ENCODE measurements at places on chromosomes 13 and 19.
A peak's percentile ranks its signal among the peaks of the same experiment; 100 is the strongest.

GRCh38 chr13:36778083-36778671, 40.8 kb upstream of the RFXAP start:
- no peak for DNase-seq

DNA sequence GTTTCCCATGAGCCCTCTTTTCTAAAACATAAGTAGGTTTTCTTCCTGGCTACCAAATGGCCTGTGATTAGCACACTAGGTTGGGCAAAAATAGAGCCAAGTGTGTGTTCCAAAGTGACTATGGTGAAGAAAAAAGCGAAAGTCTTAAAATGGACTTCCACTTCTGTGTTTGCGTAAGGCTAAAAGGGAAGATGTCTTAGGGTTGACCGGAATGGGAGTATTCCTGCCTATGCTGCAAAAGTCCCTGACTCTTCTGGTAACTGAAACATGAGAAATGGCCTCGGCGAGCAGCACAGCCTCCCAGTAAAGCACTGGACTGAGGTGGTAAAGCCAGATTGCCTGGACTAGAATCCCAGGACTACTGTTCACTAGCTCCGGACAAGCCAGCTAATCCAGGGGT, 2.4 kb upstream of the FPR1 start:
- no peak for DNase-seq

- DNase-seq: no peak
These were observed 8.8 kb downstream of the ADAT3 start for GRCh38 chr19:1913781-1914577.

GRCh38 chr19:18176367-18177310, 3.0 kb downstream of the IFI30 start:
- DNase-seq: no peak

DNA sequence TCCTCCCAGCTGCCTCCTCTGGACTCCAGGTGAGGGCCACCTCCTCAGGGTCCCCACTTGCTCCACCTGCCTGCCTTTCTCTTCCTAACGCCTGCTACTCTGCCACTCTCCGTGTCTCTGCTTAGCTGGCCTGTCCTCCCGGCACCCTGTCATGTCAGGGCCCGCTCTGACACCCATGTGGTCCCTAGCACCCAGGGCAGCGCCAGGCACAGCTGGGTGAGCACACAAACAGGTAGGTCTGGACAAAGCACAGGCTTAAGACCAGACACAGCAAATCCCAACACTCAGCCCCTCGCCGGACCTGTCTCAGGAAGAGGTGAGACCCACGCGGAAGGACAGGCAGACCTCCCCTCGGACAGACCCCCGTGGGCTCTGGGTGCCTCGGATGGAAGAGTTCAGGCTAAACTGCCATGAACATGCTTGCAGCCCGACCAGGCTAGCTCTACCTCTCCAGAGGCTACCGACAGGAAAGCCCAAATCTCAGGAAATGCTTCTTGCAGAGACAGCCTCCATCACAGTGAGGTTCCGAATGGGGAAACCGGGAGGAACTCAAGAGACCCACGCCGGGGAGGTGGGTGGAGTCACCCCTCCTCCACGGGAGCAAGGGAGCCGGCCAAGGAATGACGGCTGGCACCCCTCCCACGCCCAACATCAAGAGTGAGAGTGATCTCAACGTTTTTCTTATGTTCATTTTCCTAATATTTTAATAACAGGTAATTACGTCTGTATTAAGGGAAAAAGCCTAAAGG, 12.5 kb downstream of the ZNF787 start:
- DNase-seq: no peak

DNA sequence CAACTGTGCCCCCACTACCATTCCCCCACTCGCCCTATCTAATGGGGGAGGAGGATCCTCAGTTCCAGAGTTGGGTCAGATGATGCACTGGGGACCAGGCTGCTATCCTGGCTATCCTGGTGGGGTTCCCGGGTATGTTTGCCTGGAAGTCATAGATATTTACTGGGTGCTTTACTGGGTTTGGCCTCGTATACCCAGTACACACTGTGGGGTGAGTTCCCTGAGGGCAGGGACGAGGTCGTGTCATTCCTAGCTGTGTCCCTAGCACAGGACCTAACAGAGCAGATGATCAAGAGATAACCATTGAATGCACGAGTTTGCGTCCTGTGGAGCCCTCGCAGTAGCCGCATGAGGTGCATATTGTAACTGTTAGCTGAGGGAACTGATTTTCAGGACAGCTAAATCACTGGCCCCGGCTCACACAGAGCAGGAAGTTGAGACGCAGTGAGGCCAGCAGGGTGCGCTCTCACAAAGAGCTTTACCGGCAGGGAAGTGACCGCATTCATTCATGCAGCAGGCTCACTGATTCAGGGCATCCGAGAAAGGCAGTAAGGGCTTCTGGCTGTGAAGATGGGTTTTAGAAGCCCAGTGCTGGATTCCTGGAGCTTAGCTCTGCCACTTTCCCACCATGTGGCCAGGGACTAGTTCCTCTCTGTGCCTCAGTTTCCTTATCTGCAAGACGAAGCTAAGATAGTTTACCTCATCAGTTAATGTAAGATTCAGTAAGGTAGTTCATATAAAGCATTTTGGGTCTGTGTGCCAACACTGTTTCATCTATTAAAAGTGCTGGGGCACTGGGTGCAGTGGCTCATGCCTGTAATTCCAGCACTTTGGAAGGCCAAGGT, 6.0 kb downstream of the RUVBL2 start:
- DNase-seq: peak; percentile 46

GRCh38 chr13:30362869-30363268, 55.5 kb upstream of the KATNAL1 start:
- no peak for DNase-seq

DNA sequence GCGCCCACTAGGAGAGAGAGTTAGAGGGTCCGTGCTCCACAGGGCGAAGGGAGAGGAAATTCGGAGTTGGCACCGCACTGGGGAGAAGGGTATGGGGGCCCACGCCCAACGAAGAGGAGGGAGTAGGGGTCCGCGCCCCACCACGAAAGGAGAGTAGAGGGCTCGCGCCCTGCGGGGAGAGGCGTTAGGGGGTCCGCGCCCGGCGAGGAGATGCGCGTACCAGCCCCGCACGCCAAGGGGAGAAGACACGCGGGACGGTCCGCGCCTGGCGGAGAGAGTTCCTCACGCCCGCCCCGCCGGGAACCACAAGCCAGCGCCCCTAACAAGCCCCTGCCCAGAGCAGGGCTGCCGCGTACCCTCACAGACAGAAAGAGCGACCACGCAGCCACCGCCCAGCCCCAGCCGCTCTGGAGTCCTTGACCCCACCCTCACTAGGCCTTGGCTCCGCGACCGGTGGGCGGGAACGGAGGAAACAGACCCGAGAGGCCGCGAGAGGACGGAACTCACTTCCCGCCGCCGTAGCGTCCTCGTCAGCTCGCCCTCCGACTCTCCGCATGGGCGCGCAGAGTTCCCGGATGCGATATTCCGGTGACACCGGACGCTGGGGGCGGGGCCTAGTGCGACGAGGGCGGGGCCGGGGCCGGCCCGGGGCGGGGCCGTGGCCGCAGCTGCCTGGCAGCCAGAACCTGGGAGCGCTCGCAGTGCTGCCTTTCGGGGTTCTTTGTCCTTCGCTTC, 20.0 kb upstream of the ZSCAN18 start:
- no peak for DNase-seq

- no peak for DNase-seq
These were observed 184.8 kb downstream of the TEX29 start for GRCh38 chr13:111505175-111505777.

GRCh38 chr13:113226873-113227450, 17.5 kb downstream of the CUL4A start:
- no peak for DNase-seq

GRCh38 chr13:96871469-96871868, 122.8 kb downstream of the OXGR1 start:
- DNase-seq: no peak

DNA sequence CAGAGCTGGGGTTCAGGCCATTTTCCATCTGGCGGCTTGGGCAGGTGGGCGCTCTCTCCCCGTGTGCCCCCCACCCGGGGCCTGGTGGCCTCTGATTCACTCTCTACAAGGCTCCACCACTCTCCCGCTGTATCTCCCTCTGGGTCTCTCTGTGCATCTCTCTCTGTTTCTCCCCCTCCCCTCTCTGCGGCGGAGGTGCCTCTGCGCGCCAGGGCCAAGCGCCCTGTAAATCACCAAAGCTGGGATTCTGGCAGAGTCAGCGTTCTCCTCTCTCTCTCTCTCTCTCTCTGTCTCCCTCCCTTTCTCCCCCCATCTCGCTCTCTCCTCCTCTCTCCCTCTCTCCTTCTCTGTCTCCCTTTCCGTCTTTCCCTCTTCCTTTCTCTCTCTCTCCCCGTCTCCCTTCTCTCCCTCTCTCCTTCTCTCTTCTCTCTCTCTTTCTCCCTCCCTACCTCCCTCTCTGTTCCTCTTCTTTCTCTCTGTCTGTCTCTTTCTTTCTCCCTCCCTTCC, 3.9 kb downstream of the NFIC start:
- DNase-seq: no peak

DNA sequence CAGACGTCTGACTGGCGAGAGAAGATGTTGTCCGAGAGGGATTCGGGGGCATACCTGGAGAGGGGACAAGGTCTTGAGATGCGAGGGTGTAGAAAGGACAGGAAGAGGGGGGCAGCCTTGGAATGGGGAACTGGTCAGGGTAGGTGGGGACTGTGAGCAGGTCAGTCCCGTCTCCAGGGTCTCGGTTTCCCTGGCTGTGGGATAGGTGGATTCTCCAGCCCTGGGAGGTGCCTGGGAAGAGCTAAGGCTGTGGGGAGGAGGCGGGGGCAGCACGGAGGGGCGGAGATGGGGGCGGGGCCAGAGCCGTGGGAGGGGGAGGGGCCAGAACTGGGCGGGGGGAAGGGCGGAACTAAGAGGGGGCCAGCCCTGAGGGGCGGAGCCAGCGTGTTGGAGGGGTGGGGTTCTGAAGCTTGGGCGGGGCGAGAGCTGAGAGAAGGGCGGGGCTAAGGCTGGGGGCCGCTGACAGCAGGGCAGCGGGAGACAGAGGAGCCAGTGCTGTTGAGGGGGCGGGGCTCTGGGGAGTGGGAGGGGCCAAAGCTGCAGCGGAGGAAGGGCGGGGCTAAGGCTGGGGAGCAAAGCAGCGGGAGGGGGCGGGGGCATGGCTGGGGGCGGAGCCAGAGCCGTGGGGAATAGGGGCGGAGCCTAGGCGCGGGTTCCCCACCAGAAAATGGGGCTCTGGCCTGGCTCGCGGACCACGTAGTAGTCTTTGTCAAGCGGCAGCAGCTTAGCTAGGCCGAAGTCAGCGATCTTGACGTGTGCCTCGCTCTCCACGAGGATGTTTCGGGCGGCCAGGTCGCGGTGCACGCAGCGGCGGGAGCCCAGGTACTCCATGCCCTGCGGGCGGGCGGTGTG, 9.5 kb upstream of the INSL3 start:
- DNase-seq: no peak

DNA sequence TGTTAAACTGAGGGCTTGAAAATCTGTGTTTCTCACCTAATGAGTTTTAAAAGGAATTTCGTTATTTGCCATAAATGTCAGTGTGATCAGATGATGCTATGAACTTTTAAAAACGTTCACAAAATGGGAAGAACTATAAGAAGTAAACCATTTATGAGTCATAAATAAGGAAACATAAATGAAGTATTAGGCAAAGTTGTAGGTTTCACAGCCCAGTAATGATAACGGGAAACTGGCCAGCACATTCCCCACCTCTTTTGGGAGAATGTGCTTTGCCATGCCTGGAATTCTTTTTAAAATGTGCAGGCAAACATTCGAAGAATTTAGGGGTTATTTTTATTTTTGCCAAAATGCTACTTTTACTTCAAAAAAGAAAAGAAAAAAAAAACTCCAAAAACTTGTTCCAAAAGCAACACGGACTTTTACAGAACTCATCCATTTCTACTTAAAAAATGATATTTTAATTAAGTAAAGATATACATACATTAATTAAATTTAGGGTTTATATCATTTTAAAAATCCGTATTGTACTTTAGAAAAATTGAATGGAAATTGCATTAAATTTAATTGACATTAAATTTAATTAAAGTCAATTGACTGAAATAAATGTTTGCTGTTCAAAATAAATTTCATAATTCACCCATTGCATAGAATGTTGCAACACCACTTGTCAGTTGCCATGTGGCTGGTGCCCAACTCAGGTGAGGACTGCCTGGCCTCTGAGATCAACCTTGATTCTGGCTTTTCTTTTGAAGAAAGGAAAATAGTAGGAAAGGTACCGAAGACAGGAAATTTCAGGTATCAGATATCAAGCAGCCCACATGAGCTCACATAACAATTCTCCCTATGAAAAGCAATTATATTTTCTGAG, 1198.5 kb downstream of the EFNB2 start:
- no peak for DNase-seq

GRCh38 chr13:91389186-91389585, 9.2 kb upstream of the GPC5 start:
- no peak for DNase-seq

DNA sequence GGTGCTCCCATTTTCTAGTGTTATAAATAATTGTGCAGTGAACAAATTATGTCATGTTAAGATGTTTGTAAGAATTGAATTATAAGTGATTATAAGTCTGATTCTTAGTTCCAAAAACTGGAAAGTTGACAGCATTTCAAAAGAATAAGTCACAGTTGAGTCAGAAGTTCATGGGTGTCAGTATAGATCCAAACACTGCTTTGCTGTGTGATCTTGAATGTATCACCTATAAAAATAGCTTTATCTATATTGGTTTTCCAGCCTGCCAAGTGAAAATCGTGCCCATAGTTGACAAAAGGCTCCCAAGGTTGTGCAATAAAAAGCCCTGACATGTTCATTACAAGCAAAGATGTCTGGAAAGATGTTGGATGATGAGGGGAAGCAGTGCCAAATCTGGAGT, 336.0 kb downstream of the MTUS2 start:
- no peak for DNase-seq

GRCh38 chr13:64505336-64505910, 2724.7 kb downstream of the PCDH9 start:
- DNase-seq: no peak

GRCh38 chr19:8697671-8698432, 743 bp downstream of the ACTL9 start:
- no peak for DNase-seq

GRCh38 chr19:29542776-29543175, 17.0 kb downstream of the VSTM2B start:
- DNase-seq: no peak

Measured in activated CD4-positive, CD25-positive, alpha-beta regulatory T cell treated with anti-CD3 and anti-CD28 coated beads, Interleukin-2, amount 50 U/mL, for 16 hours (primary cell).